ENCODE measurements at places on chromosomes 5 and 9. TPM values are rescaled to one million over a fixed set of nuclear protein-coding genes. Genes with fewer than 3 reads are reported as not detected.

- H3K36me3 ChIP-seq, result no peaks in the 10 kb centered on the region
- DNase-seq, result no peak
- peaks cover 97% of the 10 kb centered on the region for H3K27me3 ChIP-seq
- no peak within 1 kb of the TSS for H3K4me3 ChIP-seq
- H3K27ac ChIP-seq, result no peak within 1 kb of the TSS
Observed at GRCh38 chr5:177399997-177400868, at the start of gene PFN3. TSS of gene PFN3 (minus strand) at chr5:177400661. CDS start at chr5:177400576, 85 bp downstream.

GRCh38 chr5:113118298-113118697, 141.7 kb downstream of the DCP2 start:
- no peaks in the 10 kb centered on the region for H3K36me3 ChIP-seq
- no peak overlapping the region for H3K4me3 ChIP-seq
- peaks cover 27% of the 10 kb centered on the region for H3K4me1 ChIP-seq
- H3K27me3 ChIP-seq, result no peaks in the 10 kb centered on the region
- H3K27ac ChIP-seq, result no peak overlapping the region

GRCh38 chr9:85020791-85021190, 351.3 kb downstream of the NTRK2 start:
- DNase-seq, result no peak
- no peaks in the 10 kb centered on the region for H3K36me3 ChIP-seq
- H3K4me1 ChIP-seq, result no peaks in the 10 kb centered on the region
- no peaks in the 10 kb centered on the region for H3K27me3 ChIP-seq

Gene SPINK1
- not detected for total RNA-seq

Gene IL5
- not detected for total RNA-seq
